Stimulated activated CD8-positive, alpha-beta memory T cell treated with anti-CD3 and anti-CD28 coated beads, Interleukin-15, amount 100 ng/mL, for 1 hour (primary cell): ENCODE measurements at places on chromosomes 11 and 22.

GRCh38 chr11:36150986-36151385, 138.2 kb downstream of the COMMD9 start:
- no peak for DNase-seq

GRCh38 chr11:129643031-129643721, 172.5 kb upstream of the TMEM45B start:
- DNase-seq = no peak

GRCh38 chr11:27355575-27356104, 7.4 kb downstream of the CCDC34 start:
- no peak for DNase-seq

GRCh38 chr11:2772544-2773031, 72.8 kb upstream of the KCNQ1OT1 start:
- DNase-seq = no peak

GRCh38 chr22:25120093-25120561, 79.5 kb upstream of the CRYBB3 start:
- no peak for DNase-seq

DNA sequence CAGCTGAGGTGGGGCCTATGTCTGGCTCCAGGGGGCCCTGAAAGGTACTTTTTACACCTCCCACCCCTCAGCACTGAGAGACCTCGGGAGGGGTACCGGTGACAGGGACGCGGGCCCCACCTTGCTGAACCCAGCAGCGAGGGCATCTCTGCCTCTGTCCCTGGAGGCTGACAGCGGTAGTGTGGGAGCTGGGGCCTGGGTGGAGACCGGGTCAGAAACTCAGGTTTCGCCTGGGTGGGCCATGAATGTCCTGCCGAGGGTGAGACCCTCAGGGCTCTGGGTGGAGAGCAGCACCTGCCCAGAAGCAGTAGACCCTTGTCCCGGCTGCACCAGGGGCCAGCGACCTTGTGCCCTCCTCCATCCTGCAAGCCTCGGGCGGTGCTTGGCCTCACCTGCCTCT, 22.2 kb downstream of the PTDSS2 start:
- DNase-seq = no peak

DNA sequence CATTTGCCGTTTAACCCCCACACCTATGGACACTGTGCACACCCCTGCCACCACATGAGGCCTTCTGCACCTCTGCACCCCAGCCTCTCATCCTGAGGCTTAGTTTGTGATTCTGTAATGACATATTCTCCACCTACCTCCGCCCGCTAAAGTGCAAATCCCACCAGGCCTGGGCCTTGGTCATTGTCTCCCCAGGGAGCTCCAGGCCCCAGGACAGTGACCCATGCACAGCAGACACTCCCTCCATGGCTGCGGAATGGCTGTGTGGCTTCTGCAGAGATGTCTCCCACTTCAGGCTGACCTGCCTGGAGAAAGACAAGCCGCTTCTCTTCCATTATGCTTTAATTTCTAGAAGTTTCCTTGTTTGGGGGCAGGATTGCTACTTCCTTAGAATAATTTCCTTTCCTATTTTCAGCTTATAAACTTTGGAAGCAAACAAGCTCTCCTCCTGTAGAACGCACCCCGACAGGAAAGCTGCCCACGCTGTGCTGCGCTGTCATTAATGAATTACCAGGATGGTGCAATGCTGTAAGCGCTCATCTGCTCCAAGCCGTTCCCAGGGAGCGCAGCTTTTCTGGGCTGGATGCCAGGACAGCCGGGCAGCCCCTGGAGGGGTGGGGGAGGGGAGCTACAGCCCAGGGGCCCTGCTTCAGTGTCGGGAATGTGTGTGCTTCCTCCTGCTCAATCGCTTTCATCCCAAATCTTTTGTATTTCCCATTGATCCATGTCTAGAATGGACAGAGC, 618.0 kb downstream of the BRD1 start:
- DNase-seq = no peak

GRCh38 chr11:126133901-126134300, 71.2 kb upstream of the CDON start:
- DNase-seq = no peak

GRCh38 chr11:72520815-72521214, 86.5 kb upstream of the CLPB start:
- no peak for DNase-seq

GRCh38 chr11:6926208-6927029, at the start of gene ZNF215:
Gene ZNF215, plus strand, starts transcription at chr11:6926426. Its CDS starts 5,847 bp downstream, at chr11:6932273.
- no peak for DNase-seq

DNA sequence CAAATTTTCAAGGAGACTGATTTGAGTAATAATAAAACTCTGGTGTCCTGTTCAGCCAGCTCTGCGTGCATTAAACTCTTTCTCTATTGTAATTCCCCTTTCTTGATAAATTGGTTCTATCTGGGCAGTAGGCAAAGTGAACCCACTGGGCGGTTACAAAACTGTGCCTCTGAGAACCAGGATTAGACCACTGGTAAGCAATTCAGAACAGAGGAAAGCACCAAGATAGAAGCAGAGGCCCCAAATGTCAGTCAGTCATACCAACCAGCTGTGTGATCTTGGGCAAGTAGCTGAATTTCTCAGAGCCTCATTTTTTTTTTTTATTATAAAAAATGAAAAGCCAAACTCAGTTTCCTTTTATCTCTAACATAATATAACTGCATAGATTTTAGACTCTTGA, 54.9 kb downstream of the TRIM44 start:
- no peak for DNase-seq

DNA sequence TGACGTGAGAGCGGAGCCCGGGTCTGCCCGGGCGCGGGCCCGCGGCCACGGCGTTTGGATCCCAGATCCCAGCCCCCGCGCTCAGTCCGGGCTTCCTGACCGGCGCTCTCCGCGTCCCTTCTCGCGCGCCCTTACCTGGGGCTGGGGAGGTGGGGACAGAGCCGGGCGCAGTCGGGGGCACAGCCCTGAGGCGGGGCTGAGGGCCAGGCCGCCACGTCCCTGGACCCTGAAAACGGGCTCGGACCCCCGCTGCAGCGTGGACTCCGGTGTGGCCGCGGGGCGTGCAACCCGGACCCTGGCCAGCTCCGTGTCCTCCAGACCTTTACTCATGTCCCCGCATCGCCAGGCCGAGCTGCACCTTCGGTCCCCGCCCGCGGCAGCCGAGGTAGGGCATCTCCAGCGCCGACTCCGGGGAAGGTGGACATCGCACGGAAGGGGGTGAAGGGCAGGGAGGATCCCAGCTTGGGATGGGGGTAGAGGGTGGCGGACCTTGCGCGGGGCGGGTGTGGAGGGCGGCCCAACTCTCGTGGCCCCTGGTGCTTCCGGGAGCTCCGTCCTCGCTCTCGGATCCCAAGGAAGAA, 9.9 kb upstream of the AIFM3 start:
- no peak for DNase-seq

DNA sequence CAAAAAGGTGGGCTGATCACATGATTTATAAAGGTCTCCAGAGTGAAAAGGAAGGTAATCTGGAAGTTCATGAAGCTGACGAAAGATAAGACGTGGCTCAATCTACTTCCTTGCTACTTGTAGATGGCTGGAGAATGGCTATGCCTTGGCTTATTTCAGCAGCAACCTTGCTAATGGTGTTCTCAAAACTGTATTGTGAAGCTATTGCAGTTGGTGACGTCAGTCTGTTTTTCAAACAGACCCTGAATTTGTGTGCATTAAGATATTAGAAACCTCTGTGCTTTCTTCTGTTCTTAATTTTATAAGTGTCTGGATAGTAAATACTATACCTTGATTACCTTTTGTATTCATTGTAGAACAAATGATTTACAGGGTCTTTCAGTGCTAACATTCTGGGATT, 58.3 kb upstream of the C11orf87 start:
- no peak for DNase-seq

DNA sequence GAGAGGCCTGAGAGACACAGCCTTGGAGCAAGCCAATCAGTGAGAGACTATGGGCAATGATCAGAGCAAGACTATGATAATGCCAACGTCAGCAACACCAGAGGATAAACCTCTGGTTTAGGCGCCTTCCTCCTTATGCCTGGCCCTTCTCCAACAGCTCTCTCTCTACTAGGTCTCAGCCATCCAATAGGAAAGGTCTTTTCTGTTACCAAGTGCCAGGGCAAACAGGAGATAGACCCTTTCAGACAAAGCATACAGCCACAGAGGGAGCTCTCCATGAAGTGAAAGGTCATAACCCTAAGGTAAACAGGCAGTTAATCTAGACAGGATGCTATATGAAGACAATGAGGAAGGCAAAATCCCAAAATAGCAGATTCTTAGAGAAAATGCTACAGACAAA, 9.5 kb downstream of the STK33 start:
- DNase-seq = no peak

DNA sequence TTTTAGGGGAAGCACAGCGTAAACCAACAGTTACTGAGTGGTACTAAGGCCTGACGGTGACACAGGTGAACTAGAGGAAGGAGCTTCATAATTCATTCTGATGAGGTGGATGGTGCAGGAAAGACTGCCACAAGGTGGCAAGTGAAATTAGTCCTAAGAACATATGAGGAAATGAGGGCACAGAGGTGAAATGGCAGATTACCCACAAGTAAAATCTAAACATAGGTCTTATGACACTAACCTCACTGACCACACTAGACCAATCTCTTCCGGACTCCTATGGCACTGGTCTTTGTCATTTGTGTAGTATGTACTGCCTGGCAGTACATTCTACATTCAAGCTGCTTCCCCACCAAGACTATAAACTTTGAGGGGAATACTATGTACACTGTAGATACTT, 20.2 kb downstream of the GAB2 start:
- no peak for DNase-seq

DNA sequence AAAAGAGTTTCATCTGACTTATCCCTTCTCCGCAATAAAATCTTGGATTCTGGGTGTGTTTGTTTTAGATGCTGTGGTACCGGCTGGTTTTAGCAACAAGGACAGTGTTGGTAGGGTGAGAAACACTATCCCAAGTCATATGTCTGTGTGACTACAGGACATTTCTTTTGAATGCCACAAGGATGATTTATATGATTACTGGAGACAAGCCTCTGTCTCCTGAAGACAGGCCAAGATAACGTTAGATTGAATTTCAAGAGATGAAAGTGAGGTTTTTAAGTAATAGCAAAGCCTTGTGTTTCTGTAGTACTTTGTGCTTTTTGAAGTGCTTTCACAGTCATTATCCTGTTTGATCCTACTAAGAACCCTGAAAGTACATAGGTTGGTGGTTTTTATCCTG, 101.6 kb downstream of the COMMD9 start:
- no peak for DNase-seq

DNA sequence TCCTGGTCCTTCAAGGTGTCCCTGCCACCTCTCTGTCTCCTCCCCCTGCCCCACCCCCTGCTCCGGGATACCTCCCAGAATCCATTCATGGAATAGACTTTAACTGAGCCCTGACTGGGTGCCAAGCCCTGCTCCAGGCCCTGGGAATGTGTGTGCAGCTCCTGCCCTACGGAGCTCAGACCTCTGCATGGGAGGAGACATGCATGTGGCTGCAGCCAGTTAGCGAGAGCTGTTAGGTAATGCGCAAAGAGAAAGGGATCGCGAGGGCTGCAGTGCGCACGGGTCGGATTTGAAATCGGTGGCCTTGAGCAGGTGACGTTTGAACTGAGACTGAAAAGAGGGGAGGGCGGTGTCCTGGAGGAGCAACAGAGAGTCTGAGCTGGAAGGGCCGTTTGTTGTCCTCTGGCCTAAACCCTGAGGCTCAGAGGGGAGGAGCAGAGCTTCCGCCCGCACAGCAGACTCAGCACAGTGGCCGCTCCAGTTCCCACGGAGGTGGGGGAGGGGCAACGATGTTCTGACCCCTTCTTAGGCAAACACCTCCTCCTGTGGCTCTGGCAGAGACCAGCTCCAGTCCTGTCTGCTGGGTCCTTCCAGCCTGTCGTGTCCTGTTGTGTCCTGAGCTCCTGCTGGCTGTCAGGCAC, 19.8 kb upstream of the LRRC10B start:
- no peak for DNase-seq

- no peak for DNase-seq
Measured at GRCh38 chr22:36375071-36375980, 12.4 kb downstream of the MYH9 start.

DNA sequence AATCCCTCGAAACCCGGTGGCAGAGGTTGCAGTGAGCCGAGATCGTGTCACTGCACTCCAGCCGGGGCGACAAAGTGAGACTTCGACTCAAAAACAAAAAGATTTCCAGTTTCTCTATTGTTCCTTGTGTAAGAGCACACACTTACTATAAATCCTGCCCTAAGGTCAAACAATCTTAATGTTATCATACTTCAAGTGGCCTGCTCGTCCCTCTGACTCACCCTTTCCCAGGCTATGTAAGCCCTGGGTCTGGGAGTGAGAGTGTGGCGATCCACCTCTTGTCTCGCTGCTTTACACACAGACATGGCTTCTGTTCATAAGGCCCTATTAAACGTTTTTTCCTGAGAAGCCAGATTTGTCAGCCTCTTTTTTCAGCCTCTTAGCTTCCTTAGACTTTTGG, 24.4 kb upstream of the A4GALT start:
- no peak for DNase-seq

GRCh38 chr11:2380807-2381350, 3.8 kb downstream of the CD81 start:
- DNase-seq = no peak

DNA sequence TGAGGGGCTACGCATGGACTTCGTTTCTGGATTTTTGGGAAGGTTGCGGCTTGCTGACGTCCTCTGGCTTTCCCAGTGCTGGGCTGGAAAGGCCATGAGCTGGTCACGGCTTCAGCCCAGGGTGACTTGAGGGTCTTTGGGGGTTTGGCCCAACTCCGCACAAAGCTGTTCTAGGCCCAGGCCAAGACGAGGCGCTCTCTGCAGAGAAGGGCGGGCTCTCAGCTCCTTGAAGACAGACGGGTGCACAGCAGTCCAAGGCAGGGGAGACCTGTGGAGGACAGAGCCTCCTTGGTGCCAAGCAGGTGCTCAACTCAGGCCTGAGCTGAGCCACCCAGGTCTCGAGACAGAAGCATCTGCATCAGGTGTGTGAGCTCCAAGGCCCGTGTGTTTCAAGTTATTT, 1003.7 kb downstream of the BRD1 start:
- DNase-seq = no peak

- DNase-seq = no peak
Measured at GRCh38 chr11:65645710-65646109, 7.8 kb downstream of the SIPA1 start.

DNA sequence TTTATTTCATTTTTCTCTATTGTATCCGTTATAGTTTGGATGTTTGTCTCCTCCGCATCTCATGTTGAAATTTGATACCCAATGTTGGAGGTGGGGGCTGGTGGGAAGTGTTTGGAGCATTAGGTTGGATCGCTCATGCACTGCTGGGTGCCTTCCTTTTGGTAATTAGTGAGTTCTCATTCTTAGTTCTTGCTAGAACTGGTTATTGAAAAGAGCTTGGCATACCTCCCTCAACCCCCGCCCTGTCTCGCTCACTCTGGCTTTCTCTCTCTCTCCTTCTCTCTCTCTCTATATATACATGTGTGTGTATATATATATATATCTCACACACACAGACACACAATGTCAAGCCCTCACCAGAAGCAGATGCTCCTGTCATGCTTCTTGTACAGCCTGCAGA, 978.7 kb downstream of the DLG2 start:
- no peak for DNase-seq
